ENCODE measurements at places on chromosomes 11 and 22.

- no peak for DNase-seq
Observed at GRCh38 chr11:105274631-105275030, 135.1 kb upstream of the CARD18 start.

DNA sequence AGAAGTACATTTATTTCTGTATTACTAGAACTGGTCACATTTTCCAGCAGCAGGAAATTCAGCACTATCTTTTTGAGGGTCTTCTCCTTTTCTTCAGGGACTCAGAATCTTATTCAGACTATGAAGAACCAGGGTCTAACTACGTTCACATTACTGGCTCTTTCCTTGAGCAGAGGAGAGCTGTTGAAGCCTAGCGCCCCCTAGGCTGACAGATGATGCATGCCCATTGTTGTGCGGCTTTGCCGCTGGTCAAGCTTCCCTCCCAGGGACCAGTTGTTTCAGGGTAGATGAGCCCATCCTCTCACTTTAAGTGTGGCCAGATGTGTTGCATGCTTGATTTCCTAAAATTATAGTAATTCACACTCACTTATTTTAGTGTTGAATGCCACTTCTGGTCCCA is 168.2 kb upstream of the PDGFD start:
- no peak for DNase-seq

GRCh38 chr11:19982774-19983495 is 177.3 kb downstream of the DBX1 start:
- DNase-seq, result no peak

GRCh38 chr11:81080476-81080875 is 1639.6 kb upstream of the TENM4 start:
- no peak for DNase-seq

- no peak for DNase-seq
Observed at GRCh38 chr22:24421428-24421931, 5.9 kb upstream of the ADORA2A start.

GRCh38 chr11:31799435-31800397 is 11.4 kb downstream of the PAX6 start:
- no peak for DNase-seq

DNA sequence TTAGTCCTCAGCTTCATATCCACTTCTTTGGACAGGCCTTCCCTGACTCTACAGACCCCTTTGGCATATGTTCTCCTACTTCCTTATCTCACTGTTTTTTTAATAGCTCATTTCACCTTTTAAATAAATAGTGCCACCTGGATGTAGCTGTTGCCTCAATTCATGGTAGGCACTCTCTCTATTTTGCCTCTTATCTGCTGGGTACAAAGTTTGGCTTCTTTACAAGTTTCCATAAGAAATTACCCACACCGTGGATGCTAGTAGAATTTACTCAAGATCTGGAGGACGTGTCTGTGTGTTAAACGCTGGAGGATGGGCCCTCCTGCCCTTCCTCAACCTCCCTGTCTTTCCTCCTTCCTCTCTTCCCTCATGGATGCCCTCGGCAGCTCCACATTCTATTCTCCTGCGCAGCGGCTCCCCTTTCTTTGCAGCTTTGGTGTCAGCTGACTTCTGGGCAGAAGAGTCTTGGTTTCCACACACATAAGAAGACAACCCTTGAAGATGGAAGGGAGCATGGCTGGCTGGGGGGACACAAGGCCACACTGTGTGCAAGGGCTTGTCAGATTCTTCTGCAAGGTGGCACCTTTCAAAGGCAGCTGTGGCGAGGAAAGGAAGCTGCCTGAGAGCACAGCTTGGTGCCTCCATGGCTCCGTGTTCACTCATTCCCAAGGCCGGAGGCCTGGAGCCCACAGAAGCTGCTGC is 212.6 kb downstream of the SNX19 start:
- DNase-seq, result no peak

DNA sequence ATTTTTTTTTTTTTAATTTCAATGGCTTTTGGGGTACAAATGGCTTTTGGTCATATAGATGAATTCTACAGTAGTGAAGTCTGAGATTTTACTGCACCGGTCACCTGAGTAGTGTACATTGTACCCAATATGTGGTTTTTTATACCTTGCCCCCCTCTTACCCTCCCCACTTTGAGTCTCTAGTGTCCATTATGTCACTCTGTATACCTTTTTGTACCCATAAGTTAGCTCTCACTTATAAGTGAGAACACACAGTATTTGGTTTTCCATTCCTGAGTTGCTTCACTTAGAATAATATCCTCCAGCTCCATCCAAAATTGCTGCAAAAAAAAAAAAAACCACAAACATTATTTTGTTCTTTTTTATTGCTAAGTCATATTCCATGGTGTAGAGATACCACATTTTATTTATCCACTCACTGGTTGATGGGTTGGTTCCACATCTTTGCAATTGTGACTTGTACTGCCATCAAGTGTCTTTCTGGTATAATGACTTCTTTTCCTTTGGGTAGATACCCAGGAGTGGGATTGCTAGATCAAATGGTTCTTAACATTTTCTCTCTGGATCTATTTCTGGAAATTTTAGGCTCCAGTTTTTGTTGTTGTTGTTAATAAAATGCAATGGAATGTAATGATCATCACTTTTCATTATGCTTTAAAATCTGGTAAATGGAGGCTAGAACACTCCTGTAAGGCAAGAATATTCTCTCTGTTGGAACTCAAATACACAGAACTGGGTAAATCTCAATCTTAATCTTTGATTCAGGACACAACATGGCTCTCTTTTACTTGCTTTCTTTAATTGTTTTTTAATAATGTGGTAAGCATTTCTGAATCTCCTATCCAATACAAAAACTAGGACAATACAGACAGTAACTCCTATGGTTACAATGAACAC is 10.3 kb downstream of the NEAT1 start:
- no peak for DNase-seq

DNA sequence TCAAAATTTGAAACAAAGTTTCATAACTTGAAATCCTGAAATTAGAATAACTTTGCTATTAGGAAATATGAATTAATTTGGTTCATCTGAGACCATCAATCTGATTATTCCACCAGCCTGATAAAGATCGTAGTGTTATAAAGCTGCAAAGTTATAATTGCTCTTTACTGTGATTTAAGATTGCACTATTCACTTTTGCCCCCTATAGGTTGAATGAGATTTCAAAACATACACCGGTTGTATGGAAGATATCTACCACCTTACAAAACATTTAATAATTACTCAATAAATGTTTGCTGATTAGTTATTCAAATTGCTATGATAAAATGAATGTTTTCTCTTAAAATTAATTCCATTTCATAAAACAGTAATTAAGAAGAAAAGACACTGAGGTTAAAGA is 26.1 kb downstream of the APIP start:
- DNase-seq, result no peak

DNA sequence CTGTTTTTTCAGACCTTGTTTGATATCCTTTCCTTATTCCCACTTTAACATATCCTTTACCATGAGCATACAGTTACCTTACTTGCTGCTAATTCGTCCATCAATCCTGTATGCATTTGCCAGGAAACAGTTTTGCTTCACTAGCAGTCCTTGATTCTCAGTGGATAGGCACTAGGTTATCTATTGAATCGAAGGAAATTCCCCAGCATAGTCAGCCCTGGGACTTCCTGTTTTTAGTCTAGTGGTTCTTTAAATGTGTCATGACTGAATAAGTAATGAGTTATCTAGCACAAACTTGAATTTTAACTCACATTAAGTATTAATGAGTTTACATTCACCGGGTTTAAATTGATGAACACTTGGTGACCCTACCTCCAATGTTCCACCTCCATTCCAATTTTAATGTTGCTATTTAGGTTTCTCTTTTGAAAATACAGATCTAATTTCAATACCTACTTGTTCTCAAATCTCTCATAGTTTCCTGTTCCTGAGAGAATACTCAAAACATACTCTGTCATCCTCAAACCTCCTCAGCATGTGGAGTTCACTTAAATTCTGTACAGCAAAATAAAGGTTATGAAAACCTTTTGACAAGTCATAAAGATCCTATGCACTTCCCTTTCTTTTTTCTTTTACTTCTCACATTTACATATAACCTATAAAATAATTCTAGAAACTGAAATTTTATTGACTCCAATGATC is 1375.1 kb upstream of the TENM4 start:
- DNase-seq, result no peak

DNA sequence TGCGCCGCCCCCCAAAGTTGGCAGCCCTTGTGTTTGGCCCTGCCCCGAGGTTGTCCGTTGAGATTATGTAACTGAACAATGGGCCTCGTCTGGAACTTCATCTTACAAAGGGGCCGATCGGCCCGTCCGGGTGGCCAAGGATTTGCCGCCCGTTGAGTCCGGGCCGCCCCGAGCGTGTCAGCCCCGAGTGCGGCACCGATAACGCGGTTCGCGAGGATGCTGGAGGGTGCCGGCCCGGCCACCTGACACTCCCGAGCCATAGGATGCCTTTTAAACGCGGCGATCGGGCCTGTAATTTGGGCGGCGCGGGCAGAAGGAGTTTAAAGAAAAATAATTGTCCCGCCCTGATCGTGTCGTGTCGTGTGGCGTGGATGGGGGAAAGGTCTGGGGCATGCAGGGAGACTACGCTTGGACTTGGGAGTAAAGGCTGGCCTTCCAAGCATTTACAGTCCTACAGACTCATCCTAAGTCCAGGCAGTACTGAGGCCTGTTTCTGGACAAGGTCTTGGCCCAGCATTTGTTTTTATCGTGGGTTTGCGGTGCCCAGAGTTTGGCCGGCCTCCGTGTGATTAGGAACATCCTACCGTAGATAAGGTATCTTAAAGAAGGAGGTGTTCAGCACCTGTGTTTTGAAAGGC is 1.3 kb downstream of the WEE1 start:
- peak; percentile 14 for DNase-seq

GRCh38 chr22:24805790-24806662 is at the start of gene SGSM1:
TSS of gene SGSM1 (plus strand) at chr22:24806211. CDS start at chr22:24806326, 115 bp downstream.
- peak; percentile 52 for DNase-seq

DNA sequence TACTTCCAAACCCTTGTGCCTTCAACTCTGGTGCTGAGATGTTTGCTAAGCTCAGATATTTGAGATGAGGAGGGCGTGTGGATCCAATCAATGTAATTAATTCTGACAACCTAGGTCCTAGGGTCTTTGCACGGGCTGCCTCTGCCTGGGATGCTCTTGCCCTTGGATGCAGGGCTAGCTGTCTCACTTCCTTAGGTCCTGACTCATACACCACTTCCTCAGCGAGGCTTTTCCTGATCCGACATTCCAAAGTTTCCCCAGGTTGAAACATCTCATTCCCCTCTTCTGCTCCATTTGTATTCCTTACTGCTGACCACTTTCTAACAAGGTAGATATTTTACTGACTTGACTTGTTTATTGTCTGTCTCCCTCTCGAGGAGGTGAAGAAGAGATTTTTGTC is 43.0 kb upstream of the NTM start:
- DNase-seq, result no peak

DNA sequence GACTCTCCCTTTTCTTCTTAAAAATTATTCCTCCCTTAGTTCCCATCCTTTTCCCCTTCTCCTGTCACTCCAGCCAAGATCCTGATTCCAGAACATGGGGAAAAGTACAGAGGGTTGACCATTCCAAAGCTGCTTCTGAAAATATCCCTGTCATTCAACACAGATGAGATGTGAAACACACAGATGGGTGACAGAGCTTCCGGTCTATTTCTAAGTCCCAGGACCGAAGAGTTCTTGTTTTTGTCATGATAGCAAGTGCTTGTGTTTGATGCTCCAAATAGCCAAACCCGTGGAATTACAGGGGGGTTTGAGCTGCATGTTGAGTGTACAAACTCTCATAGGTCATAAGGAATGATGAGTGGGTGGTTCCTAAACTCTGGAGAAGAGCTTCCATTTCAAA is 57.9 kb downstream of the PARVA start:
- DNase-seq, result no peak

DNA sequence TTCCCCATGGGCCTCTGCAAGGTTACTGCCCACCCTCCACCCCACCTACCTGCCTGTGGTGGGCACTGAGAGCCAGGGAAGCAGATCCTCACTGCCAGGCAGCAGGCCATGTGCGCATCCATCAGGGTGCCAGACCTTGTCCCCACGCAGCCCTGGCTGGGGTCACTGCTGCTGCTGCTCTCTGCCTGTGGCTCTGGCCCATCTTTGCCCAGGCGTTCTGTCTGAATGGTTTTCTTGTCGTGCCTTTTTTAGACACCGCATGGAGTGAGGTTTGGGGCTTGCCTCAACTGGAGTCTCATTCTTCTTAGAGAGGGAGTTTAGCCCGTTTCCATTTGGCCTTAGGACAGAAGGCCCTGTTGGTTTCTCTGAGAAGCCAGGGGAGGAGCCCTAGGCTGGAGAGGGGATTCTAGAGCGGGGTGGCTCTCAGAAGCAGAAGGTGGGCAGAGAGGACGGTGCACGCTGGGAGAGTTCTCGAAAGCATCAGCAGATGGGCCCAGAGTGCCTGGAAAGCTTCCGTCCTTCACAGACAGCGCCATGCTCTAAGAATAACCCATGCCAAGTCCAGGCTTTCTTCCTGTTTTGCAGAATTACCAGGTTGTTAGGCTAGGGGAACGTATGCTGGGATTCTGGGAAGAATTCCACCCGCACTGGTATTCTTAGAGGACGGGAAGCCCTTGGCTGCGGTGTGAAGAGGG is 8.1 kb downstream of the TANGO2 start:
- no peak for DNase-seq

- DNase-seq, result no peak
Observed at GRCh38 chr11:109677876-109678275, 255.9 kb downstream of the C11orf87 start.

DNA sequence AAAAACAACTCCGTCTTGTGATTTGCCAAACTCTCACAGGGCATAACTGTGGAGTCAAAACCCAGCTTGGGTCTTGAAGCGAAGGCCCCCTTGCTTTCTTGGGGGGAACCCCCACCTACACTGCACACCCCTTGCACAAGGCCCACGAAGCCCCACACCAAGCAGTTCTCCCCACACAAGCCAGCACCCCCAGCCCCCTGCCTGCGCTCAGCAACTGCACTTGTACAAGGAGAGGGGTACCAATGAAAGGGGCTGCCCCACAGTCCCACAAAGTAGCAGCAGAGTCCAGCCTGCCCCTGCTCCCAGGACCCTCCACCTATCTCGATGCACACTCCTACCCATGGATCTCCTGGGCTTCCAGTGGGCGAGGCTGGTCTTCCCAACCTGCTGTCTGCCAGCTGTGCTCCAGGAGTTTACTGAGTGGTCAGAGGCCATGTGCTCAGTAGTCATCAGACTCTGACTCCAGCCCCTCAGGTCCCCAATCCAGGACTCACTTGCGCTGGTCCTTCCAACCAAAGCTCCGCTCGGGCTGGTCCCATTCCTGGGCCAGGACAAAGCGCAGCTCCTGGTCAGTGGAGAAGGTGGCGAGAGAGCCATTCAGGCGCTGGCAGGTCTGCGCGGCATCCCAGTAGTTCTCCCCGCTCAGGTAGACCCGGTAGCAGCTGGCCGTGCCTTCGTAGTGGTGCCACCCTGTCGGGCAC is 57.7 kb downstream of the DGCR2 start:
- no peak for DNase-seq

DNA sequence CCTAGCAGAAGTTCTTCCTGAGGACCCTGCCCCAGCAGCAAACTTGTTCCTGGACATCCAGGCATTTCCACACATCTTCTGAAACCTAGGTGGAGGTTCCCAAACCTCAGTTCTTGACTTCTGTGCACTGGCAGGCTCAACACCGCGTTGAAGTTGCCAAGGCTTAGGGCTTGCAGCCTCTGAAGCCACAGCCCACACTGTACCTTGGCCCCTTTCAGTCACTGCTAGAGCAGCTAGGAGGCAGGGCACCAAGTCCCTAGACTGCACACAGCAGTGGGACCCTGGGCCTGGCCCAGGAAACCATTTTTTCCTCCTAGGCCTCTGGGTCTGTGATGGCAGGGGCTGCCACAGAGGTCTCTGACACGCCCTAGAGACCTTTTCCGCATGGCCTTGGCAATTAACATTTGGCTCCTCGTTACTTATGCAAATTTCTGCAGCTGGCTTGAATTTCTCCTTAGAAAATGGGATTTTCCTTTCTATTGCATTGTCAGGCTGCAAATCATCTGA is 159.0 kb downstream of the SBF2 start:
- DNase-seq, result no peak

- DNase-seq, result no peak
Observed at GRCh38 chr22:25564979-25565677, 653 bp downstream of the GRK3 start.
